ENCODE measurements at places on chromosomes 7 and 10. TPM values are rescaled to one million over a fixed set of nuclear protein-coding genes. Genes with fewer than 3 reads are reported as not detected.

- ATAC-seq: no peak
These were observed 282.3 kb upstream of the CHRM2 start for GRCh38 chr7:136585954-136586670.

DNA sequence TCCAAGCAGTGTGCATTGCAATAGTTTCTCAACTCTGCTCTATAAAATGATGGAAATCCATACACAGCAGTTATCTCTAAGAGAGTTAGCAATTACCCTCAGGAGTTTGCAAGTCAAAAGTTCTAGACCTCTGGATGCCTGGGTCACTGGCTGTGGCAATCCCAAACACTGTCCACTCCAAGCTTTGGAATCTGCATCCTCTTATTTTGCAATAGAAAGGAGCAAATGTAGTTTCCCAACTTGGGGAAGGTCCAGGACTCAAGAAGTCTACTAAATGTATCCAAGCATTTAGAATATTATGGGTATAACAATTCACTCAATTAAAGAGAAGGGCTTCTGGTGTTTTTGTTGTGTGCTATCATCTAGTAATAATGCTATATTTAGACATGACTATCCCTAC lies 131.3 kb upstream of the NRP1 start:
- no peak for ATAC-seq

- ATAC-seq: no peak
These were observed 737.1 kb downstream of the INHBA start for GRCh38 chr7:40965774-40966173.

- ATAC-seq: no peak
These were observed 714 bp upstream of the CASP2 start for GRCh38 chr7:143287339-143287934.

GRCh38 chr7:36723951-36724664 lies at the start of gene AOAH:
TSS of gene AOAH (minus strand) at chr7:36724494. CDS start at chr7:36724148, 346 bp downstream.
- no peak for ATAC-seq

Gene ZNF485
- total RNA-seq: 3.4 TPM

Data from motor neuron (in vitro differentiated cells).